ENCODE measurements at places on chromosomes 4 and X.
A peak's percentile ranks its signal among the peaks of the same experiment; 100 is the strongest.

DNA sequence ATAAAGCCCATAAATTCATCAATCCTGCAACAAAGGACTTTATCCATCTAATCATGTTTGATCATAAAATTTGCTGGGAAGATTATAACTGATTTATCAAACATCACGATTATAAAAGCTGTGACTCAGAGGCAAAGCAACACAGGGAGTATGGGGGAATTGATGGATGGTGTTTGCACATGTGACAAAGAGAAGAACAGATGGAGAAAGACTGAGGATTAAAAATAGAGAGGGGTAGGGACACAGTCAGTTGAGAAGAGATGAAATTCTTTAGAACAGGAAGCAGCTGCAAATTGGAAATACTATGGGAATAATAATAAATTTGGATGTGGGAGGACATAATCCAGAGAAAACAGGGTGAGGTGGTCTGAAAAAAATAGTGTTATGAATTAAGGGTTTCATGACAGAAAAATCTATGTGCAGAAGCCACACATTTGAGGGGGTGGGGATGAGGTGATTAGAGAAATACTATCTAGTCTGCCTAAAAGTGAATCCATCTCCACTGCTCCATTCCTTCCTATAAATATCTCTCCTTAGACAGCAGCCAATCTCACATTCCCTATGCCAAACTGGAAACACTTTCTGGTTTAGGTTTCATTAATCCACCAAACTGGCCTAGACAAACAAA, 6.2 kb downstream of the PRR32 start:
- no peak for DNase-seq

GRCh38 chr4:144547678-144548298, 98.2 kb upstream of the HHIP start:
- peak; percentile 27 for DNase-seq

DNA sequence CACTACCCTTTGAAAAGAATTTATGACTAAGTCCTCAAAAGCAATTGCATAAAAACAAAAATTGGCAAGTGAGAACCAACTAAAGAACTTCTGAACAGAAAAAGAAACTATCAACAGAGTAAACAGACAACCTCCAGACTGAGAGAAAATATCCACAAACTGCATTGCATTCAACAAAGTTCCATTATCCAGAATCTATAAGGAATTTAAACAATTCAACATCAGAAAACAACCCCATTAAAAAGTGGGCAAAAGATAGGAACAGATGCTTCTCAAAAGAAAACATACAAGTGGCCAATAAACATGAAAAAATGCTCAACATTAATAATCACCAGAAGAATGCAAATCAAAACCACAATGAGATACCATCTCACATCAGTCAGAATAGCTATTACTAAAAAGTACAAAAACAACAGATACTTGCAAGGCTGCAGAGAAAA, 130.2 kb downstream of the GASK1B start:
- DNase-seq, result no peak

- no peak for DNase-seq
Measured at GRCh38 chrX:46838486-46838870, 1.6 kb downstream of the RP2 start.

DNA sequence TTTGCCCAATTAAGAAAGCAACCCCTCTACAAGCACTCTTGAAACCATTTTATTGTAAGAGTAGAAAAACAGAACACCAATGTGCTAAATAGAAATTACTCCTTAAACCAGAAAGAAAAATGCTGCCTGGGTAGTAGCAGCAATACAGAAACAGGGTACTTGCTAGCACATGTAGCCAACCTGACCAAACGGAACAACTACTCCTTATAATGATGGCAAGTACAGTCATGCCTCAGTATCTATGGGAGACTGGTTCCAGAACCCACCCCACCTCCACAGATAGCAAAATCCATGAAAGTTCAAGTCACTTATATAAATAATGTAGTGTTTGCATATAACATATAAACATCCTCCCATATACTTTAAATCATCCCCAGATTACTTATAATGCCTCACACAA, 168.8 kb downstream of the ATRX start:
- DNase-seq, result no peak

DNA sequence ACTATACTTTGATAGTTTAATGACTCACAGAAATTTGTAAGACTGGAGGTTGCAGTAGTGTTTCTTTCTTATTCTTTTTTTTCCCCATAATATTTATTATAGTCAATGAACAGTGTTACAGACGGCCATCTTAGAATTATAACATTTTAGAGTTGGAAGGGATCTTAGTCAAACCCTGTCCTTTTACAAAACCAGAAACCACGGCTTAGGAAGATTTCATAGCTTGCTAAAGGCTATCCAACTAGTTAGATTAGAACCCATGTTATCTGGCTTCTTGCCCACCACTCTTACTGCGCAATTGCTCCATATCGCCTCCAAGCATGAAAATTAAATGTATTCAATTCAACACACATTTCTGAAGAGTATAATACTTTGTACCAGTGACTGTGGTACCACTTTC, 1.1 kb downstream of the XIAP start:
- DNase-seq, result no peak

DNA sequence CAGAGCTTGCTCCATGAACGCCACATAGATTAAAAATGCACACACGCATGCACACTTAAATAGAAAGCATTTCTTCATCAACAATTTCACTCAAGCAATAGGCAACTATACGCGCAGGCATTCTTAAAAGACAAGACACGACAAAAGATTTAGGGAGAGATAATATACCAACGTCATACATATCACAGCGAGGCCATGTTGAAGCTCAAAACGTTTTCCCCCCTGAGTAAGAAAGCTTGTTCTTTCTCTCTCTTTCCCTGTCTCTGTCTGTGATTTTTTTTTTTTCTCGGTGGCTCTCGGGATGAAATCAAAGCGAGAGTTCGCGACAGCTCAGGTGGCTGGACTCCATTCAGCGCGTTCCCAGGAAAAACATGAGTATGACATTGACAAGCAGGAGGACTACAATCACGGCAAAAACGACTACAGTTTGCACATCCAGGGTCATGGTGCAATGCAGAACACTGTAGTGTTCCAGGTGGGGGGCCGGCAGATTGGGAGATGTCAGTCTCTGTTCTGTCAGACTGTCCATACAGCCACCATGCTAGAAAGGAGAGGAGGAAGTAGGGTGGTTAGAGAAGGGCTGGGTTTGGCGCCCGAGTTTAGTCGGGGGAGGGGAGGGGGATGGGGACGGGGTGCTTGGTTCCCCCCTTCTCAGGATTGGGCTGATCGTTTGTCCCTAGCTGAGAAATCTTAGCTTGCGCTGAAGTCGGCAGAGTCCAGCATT, 30.7 kb downstream of the ARHGEF9 start:
- DNase-seq, result no peak

GRCh38 chr4:93649828-93650227, 178.7 kb upstream of the ATOH1 start:
- no peak for DNase-seq

- no peak for DNase-seq
Measured at GRCh38 chr4:185167234-185167633, 24.2 kb downstream of the SLC25A4 start.

- DNase-seq, result no peak
Measured at GRCh38 chr4:86338989-86339388, 20.9 kb downstream of the MAPK10 start.

GRCh38 chr4:184101711-184102110, 116.0 kb downstream of the ENPP6 start:
- DNase-seq, result no peak

- DNase-seq, result no peak
Measured at GRCh38 chr4:102319594-102319993, 25.7 kb downstream of the SLC39A8 start.

DNA sequence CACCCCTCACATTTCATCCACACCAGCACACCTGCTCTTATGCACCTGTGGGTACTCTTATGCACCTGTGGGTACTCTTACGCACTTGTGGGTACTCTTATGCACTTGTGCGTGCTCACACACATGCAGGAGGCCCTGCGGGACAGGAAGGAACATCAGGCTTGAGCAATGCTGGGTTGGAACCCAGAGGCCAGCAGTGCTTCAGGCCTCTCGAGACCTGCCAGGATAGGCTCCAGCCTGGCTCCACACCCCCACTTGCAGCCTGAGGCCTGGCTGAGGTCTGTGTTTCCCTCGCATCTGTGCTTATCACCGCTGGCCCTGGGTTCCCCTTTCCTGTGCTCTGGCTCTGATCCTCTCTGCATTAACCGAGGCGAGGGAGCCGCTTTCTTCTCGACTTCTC, 34.7 kb downstream of the SORCS2 start:
- no peak for DNase-seq

GRCh38 chr4:26431461-26432180, 58.7 kb downstream of the CCKAR start:
- no peak for DNase-seq

- no peak for DNase-seq
Measured at GRCh38 chrX:26651755-26652154, 435.8 kb downstream of the MAGEB5 start.

DNA sequence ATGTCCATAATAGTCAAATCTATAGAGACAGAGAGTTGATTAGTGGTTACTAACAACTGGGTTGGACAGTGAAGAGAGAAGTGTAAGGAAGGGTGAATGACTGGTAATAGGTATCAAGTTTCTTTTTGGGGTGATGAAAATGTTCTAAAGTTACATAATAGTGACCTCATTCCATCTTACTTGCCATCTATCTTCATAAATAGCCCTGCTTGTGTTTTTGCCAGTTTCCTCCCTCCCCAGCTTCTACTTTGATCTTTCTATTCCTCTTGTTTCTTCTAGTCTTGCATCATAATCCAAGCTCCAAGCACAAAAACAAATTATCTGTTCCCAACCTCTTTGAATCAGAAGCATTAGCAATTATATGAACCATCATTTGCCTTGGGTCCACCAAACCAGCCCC, 40.2 kb upstream of the TET2 start:
- DNase-seq, result no peak

GRCh38 chr4:153729895-153730294, 29.9 kb downstream of the RNF175 start:
- no peak for DNase-seq

DNA sequence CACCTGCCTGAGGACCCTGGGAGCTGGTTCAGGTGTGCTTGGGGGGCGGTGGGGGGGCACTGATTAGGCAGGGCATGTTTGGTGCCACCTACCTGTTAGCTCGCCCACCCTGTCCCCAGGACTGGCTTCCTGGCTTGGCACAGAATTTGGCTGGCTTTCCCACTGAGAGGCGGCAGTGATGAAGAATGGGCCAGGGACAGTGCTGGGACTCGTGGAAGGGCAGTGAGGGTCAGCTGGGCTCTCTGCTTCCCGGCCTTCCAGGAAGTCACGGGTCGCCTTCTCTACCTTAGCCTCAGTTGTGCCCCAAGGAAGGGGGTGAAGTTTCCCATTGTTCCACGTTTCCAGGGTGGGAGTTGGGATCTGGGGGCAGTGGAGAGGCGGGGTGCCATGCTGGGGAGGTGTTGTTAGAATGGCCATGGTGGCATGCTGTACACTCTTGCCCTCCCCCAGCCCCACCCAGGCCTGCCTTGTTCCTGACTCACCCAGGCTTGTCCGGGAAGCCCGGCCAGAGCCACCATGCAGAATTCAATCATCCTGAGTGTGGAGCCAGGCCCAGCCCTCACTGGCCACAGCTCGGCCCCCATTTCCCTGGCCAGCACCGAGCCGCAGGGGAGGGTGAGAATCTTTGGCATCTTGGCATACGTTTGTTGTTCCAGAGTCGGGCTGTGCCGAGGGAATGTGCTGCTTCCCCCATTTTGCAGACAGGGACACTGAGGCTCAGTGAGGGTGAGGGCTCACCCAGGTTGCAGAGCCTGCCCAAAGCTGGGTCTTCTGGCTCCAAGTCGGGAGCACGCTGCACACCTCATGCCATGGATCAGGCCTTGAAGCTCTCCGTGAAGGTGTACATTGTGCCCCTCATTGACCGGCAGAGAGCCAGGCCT, 21.9 kb upstream of the GPR78 start:
- DNase-seq, result no peak

- no peak for DNase-seq
Measured at GRCh38 chr4:157882901-157883300, 289.9 kb downstream of the GASK1B start.

GRCh38 chr4:17284323-17285175, 227.3 kb downstream of the QDPR start:
- no peak for DNase-seq

DNA sequence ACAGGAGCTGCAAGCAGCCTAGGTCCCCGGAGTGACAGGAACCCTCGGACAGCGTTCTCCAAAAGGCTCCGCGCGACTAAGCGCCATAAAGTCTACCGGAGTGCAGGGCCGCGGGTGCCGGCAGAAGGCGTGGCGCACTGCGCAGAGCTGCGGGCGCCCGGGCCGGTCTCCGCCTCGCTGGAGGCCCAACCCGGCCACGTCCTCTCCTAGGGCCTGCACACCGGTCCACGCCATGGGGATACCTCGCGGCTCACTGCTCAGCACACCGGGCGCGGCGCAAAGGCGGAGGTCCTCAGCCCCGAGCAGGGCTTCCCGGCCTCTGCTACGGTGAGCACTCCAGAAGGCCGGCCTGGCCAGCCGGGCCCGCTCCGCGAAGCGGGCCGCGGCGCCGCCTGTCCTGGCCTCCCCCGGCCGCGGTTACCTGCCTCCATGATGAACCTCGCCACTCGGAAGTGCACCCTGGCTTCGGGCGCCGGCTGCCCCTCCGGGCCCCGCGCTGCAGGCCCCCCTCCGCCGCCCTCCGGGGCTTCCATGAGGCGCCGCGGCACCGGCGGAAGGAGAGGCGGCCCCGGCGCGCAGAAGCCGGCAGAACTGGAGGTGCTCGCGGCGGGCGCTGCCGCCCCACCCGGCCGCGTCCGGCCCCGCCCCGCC, at the start of gene CCNQ:
TSS of gene CCNQ (minus strand) at position 599 of the 651 bp plus-strand sequence. CDS start at position 533, 66 bp downstream.
- no peak for DNase-seq

- DNase-seq, result no peak
Measured at GRCh38 chrX:118574666-118575065, 79.1 kb downstream of the DOCK11 start.
